ENCODE measurements at places on chromosomes 16 and 17.

- no peak for DNase-seq
These were observed 12.4 kb upstream of the CCR7 start for GRCh38 chr17:40577611-40578065.

DNA sequence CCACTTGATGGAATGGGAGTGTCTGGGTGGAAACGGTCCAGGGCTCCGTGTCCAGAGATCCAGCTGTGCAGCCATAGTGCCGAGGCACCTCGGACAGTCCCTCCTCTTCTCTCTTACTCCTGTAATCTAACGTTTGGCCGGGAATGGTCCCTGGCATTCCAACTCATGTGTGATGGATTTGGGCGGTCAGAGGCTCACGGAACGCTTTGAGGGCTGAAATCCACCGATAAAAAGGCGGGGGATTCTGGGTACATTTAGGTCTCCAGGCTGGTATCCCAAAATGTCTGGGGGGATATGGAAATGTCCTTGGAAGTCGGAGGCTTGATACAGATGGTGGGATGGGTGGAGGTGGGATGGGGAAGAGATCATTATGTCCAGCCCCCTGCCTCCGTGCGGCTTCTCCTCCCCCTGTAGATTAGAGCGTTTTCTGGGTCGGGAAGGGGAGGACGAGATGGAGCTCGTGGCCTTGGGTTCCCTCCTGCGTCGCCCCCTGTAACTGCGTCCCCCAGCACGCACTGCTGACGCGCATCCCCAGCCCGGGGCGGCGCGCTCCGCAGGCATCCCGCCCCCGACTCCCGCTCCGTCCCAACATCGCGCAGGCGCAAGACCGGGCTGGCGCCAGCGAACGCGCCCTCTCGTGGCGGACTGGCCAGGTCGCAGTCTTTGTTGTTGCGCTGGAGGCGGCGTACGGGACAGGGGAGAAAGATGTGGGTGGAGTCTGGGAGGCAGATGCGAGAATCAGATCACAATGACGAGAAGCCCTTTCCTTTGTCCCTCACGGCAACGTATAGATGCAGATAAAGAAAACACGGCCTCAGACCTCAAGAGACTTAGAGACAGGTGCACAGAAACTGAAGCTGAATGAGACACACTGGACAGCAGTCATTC, 4.5 kb upstream of the SGCA start:
- DNase-seq, result peak; percentile 92

DNA sequence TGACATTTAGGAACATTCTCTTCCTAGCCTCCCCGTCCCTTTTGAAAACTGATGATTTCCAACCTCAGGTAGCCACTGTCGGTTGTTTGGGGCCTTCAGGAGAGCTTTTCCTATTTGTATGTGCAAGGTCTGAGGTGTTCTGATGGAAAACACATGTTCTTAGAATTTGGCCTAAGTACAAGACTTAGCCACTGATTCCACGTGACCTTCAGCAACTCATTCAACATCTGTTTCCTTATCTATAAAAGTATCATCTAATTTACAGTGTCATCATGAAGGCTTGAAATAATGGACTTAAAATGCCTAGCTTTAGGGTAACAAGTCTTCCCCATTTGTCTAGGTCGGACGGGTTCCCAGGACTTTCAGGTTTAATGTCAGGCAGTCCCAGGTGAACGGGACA, 259.3 kb downstream of the SOX9 start:
- no peak for DNase-seq

- DNase-seq, result no peak
These were observed 199.1 kb downstream of the TMEM114 start for GRCh38 chr16:8391257-8391656.

DNA sequence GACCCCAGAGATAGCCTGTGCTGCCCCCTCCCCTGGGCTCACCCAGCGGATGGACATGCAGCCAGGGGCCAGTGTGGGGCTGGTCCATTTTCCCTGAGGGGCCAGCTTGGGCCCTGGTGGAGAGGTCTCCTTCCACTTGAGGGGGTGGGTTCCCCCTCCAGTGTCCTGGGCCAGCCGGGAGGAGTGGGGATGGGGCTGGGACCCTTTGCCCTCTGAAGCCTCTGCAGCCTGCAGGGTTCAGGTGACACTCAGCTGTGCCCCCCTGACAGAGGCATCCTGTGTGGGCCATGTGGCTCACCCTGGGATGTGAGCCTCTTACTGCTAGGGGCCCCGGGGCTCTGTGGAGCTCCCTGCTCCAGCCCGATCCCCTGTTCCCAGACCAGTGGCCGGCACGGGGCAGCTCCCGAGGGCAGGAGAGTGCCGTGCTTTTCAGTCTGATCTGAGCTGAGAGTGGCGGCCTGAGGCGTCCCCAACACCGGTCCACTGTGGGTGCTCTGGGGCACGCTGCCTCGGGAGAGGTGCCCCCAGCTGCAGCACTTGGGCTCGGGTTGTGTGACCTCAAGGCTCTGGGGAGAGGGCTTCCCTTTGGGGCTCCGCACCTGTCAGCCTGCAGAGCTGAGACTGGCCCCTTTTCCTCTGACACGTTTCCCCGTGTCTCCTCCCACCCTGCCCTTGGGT, 439 bp upstream of the GNG13 start:
- DNase-seq, result no peak

- no peak for DNase-seq
These were observed 107.8 kb upstream of the PSMD7 start for GRCh38 chr16:74188856-74189255.

- no peak for DNase-seq
These were observed 9.8 kb downstream of the MYL4 start for GRCh38 chr17:47218896-47219430.

DNA sequence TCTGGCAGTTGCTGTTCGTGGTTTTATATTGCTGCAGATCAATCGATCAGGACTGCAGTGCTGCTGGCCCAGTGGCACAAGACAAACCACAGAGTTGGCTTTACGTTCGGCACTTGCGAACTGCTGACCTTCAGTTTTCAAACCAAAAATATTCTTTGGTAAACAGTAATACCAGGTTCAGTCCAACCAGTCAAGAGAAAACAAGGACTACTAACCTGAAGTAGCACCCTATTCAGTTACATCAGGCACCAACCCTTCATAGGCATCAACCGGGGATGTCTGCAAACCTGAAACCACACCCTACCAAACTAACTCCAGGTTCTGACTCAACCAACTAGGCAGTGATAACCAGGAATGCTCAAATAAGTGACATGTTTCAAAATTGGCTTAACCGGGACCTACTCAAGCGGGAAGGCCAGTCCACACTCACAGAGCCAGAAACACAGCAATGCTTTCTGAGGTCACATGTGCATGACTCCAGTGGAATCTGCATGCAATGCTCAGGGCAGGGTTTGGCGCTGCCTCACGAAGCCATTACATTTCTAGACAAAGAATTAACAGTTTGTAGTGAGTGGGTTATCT, 91.1 kb downstream of the SMG6 start:
- peak; percentile 63 for DNase-seq

GRCh38 chr17:48600244-48601098, 4.3 kb downstream of the HOXB6 start:
- no peak for DNase-seq

DNA sequence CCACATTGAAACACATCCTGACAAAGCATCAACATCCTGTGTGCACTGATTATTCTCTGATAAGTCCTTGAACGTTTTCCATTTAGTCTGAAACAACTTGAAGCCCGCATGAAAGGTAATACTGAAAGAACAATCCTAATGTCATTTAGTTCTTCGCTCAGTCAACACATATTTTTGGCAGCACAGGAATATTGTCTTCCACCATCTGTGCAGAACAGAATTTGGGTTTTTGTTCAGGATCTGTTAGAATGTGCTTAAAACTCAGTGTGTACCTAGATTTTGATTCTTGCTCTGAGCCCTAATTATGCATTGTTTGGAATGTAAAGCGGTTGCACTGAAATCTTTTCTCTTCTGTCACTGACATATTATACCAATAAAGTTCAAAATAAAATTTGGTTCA, 1036.6 kb downstream of the CDH11 start:
- DNase-seq, result no peak

- peak; percentile 23 for DNase-seq
These were observed 15.8 kb upstream of the CCL5 start for GRCh38 chr17:35895636-35896587.

DNA sequence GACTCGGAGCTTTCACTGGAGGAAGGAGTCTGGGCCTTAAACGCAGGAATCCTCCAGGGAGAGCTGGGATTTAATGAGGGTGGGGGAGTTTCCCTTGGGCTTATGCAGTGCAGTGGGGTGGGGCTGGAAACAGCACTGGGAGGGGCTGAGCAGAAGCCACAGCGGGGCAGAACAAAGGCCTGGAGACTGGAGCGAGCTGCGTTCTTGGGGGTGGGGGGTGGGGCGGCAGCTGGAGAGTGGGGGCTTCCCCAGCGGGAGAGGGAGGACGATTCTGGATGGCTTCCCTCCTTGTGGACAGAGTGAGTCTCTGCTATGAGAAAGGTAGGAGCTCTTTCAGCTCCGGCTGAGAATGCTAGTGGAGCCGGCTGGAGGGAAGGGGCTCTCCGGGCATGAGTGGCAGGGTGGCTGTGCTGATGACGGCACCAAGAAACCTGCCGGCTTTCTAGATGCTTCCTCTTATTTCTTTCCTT, 406.0 kb downstream of the SEC14L1 start:
- no peak for DNase-seq

DNA sequence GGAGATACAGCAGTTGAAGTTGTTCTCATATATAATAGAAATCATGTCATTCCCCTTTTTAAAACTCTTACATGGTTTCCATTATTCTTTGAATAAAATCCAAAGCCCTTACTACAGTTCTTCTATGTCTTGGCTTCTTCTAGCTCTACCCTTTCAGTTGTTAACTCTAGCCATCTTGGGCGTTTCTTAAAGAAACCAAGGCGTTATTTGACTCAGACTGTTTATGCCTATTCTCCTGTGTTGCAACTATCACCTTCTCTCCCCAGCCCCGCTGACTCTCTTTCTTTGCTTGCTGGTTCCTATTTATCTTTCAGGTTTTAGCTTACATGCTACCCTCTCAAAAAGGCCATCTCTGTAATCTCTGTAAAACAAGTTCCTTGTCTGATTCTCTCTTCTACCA, 32.7 kb downstream of the NFATC3 start:
- DNase-seq, result no peak

- no peak for DNase-seq
These were observed 9.5 kb downstream of the DLX4 start for GRCh38 chr17:49978501-49978900.

GRCh38 chr17:62722625-62723024, 85.5 kb downstream of the MARCHF10 start:
- DNase-seq, result no peak

DNA sequence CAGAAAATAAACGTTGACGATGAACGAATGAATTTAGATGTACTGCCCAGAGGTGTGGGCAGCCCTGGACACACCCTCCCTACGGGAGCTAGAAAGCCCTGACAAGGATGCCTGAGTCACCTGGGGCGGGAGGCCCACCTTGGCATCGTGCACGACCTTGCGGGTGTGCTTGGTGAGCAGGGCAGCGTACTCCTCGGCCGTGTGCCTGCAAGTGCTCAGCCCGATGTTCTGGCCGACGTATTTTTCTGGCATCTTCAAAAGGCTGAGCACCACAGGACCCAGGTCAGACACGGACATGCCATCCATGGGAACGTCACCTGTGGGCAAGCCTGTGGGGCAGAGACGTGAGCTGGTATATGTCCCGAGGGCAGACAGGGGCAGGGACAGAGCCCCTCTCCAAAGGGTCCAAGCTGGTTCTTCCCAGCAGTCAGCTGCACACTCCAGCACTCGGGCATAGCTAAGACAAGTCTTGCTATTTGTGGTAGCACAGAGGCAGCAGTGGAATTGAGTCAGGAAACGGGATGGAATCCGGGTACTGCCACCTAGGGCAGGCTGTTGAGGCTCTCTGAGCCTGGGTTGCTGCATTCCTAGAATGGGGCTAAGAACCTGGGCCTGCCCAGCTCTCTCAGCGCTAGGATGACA, 10.8 kb downstream of the NMRAL1 start:
- no peak for DNase-seq

- DNase-seq, result no peak
These were observed 121.2 kb downstream of the SNX11 start for GRCh38 chr17:48228720-48229119.

DNA sequence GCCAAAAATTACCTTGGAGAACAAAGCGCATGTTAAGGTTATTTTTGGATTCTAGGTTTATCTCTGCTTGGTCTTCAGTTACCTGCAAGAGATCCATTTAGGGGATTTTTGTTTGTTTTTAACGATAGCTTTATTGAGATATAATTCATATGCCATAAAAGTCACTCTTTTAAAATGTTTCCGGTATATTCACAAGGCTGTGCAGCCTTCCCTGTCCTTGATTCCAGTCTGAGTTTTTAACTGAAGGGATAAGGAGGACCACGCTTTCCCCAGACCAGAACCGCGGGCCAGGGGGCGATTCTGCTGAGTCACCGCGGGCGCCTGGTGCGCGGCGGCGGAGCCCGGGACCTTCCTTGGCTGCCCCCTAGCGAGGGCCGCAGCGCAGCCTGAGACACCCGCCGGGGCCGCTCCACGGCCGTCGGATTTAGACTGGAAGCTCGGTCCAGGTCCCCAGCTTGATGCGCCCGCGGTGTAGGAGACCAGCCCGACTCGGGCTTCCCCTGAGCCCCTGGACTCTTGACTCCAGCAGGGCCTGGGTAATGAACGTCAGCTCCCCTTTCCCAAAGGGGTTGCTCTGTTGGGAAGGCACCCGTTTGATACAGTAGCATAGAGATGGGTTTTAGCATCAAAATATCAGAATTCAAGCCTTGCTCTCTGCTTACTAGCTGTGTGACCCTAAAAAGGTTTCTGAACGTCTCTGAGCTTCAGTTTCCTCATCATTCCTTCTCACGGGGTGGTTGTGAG, 50.0 kb upstream of the STH start:
- DNase-seq, result peak; percentile 71

- DNase-seq, result no peak
These were observed 32.6 kb downstream of the SCPEP1 start for GRCh38 chr17:57010487-57010886.

DNA sequence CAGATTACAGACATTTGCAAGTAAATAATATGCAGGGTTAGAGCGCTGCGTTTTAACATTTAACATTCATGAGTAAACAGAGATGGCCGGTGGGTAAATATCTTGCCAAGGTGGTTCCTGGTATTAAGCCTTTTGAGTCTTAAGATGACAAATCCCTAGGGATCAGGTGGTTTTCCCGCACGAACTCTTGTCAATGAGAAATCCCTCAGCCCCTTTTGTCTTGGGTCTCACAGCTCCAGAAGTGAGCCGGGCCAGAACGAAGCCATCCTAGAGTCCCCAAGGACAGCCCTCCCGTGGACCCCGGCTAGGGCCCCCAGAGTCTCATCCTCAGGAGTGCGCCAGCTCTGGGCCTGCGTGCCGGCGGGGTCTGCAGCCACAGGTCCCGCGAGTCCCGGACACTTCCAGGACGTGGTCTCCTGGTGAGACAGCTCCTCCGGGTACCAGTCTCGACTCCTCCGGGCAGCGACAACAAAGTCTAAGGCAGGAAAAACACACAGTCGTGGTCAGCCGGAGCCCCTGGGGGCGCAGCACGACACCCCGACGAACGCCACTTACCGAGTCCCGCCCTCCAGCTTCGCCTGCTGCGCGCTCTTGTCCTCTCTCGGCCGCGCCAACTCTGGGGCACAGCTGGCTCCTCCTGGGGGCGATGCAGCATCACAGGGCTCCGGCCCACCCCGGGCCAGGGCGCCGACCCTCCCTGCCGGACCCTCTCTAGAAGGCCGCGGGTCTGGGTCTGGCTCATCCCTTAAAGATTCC, 13.3 kb downstream of the MIS12 start:
- peak; percentile 28 for DNase-seq

GRCh38 chr17:44881145-44881544, 18.1 kb downstream of the EFTUD2 start:
- no peak for DNase-seq

GRCh38 chr17:59746849-59747445, 39.5 kb downstream of the VMP1 start:
- peak; percentile 48 for DNase-seq

- DNase-seq, result no peak
These were observed 32.2 kb downstream of the ABCA3 start for GRCh38 chr16:2308089-2308962.

GRCh38 chr17:39919087-39919683, 750 bp upstream of the GSDMB start:
- DNase-seq, result no peak

Measured in EL (cell line).